ENCODE measurements at places on chromosomes 6 and 20.

DNA sequence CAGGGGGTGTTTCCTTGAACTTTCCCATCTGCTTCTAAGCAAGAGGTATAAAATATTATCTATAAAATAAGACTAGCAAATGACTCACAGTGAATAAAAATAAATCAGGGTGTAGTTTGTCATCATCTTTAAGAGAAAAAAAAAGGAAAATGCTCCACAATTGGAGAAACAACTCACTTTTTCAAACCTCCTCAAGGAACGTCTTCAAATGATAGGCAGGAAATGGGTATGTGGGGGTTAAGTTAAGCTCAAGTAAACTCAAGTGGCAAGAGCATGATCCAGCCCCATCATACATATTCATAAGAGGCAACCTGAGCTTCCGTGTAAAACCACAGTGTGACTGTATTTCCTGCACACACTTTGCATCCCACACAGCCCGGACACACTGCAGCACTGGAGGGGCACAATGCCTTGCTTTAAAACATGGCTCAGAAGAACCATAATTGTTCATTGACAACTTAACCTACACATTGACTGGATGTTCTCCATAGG is 58.5 kb upstream of the CEP85L start:
- peak; percentile 85 for DNase-seq

- DNase-seq: no peak
These were observed 231.4 kb downstream of the FOXC1 start for GRCh38 chr6:1841136-1841535.

DNA sequence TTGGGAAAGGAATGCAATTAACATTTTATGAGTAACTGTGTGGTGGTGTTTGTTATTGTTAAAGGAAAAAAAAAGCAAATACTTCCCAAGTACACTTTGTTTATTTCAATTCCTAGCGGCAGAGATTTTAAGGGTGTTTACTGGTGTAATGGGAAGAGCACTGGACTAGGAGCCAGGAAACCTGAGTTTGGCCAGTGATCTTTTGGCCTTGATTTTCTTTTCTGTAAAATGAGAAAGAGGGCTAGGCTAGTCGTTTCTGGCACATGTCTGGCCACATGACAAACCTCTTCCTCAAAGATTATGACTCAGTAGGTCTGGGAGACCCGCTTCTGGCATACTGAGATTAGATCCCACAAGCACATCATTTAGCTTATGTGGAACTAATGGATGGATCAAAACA is 428.1 kb upstream of the NOX3 start:
- DNase-seq: peak; percentile 56

DNA sequence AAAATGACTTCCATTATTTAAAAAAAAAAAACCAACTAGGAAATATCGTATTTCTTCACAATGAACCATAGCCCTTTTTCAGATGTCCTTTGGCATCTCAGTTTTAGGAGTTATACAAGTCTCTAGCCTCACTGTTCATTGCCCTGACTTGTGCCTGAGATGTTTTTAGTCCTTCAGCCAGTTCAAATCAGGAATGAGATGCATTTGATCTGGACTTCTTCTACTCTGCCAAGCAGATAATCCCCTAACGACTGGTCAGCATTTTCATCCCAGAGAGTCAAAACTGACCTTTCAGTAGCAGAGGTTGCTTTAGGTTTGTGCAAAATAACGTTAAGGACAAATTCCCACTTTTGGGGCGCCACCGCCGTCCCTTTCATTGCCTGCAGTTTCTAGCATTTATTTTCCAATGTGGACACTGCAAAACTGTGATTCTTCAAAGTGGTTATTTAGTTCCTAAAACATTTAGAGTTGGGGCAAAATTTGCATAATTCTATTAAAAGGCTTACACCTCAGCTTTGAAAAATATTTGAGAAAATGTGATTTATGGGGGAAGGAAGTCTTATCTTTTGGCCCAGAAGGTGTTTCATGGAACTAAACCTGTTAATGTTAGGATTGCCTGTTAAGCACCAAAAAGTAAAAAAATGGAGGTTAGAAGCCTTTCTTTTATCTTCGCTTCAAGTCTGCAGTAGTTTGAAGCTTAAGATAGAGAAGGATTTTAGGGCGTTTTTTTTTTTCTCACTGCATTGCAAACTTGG is 152.0 kb upstream of the SGK1 start:
- no peak for DNase-seq

DNA sequence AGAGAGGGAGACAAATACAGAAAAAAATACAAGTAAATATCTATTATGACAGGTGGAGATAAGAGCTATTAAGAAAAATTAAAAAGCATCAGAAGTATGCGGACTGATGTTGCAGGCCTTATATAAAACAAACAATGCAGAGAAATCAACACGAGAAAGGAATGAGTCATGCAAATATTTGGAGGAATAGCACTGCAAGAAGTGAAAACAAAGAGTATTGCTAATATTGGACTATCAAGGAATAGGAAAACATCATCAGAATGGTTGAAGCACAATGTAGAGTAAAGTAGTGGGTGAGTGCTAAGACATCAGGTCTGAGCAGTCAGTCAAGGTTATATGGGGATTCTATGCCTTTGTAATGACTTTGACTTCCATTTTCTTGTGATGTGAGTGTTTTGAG is 657.5 kb upstream of the GJE1 start:
- DNase-seq: no peak

DNA sequence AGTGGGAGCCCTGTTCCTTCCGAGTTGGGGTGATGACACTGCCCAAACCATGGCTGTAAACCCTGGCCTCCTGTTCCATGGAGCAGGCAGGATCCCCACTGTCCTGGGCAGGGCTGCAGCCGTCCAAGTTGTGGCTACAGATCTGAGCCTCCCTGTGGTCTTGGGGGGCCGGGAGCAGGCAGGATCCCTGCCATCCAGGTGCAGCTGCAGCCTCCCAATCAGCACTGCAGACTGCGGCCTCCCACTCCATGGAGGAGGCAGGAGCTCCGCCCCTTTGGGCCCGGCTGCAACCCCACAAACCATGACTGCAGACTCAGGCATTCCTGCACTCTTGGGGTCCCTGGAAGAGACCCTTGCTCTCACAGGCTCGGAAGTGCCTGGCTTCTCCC is 872.1 kb upstream of the GJE1 start:
- DNase-seq: no peak

DNA sequence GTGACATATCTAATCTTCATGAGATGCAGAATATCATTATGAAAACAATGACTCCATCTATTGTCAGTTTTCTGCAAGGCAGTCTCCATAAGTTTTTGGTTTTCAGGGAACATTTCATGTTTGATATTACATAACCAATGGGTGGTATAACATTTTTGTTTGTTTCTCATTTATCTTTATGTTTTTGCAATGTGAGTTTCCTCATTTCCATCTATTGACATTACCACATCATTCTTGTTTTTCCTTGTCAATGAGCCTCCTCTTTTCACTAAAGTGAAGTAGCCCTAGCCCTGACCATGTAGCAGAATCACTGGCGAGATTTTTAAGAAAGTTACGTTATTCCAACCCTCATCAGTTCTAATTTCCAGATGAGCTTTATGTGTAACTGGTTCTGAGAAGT is 4.4 kb downstream of the EFHC1 start:
- no peak for DNase-seq

GRCh38 chr20:10558635-10559187 is 115.1 kb downstream of the JAG1 start:
- no peak for DNase-seq

- no peak for DNase-seq
These were observed 155.1 kb downstream of the CD83 start for GRCh38 chr6:14272737-14273085.

DNA sequence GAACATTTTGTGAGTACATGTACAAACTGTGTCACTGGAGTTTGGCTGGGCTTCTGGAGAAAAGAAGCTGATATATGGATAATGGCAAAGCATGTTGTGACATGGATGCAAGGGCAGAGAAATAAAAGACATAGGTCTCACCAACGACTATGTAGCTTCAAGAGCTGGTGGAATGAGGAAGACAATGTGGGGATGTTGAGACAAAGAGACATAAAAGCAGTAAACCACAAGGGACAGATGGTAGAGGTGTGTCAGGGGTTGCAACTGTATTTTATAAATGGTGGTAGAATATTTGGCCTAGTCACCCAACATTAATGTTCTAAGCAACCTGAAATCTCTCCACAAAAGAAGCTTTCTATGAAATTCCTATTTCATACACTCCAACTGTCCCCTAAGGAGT is 199.0 kb downstream of the KCNQ5 start:
- DNase-seq: peak; percentile 60

DNA sequence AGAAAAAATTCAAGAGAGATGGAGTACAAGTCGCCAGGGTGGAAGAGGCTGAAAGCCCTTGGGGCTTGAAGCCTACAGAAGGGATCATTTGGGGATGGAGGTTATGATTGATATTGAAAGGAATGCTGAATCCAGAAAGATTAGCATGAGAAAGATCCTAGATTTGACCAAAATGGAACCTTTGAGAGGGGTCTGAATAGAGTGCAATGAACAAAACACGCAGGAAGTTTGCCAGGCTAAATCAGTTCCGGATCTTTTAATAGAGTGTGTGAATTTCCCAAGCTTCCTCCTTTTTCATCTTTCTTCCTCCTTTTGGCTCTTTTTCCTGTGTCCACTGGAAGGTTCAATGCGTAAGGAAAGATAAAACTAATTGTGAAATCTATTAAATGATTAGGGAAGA is 15.3 kb downstream of the IPCEF1 start:
- DNase-seq: no peak

- DNase-seq: no peak
These were observed 256.3 kb upstream of the SOX4 start for GRCh38 chr6:21337263-21337662.
